Fibroblast of skin of right quadriceps (primary cell): ENCODE measurements at places on chromosomes 1 and 21.

DNA sequence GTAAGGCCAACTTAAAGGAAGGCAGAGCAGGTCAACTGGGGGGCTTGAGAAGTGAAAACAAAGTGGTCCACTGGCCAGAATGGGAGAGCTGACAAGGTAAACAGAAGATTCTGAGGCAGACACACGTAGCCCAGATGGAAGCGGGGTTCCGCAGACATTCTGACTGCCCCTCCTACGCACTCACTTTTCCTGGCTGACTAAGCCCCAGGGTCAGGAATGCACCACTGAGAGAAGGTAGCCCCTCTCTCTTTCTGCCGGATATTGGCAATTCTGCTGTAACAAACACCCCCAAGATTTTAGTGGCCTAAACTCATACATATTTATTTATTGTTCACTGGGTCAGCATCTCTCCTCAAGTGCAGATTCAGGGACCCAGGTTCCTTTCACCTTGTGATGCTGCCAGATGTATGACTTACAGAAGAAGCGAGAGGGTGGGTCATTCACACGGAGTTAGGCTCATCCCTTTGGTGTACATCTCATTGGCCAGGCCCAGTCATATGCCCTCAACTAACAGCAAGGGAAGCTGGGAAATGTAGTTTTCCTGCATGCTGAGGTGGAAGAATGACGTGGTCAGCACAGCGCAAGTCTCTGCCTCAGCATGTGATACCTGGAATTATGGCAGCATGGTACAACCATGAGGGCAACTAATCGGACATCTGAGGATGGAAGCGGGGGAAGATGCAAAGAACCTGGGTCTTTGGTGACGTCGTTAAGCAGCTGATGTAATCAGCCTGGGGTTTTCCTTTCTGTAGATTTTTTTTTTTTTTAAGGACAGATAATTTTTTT, 43.4 kb upstream of the MRPS6 start:
- DNase-seq = peak; percentile 77

DNA sequence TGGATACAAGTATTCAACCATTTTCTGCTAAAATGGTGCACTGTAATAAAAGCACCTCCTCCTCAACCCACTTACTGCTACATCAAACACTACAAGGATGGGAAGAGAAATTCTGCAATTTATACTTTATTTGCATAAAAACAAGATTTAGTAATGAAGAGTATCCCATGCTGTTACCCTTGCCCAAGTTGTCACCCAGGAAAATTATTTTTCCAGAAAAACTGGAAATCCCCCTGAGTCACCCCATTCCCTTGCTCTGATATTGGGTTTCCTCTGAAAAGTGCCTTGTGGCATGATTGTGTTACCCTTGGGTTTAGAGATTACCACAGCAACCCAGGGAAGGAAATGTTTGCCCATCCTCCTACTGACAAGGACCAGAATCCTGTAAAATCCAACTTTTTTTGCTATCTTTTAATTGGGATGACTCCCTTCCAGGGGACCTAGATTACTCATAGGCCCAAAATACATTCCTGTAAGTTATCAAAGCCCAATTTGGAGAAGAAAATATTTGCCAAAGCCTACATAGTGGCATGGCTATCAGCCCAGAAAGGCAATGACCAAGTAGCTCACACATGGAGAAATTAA, 16.5 kb upstream of the ZC3H11B start:
- DNase-seq = peak; percentile 9

DNA sequence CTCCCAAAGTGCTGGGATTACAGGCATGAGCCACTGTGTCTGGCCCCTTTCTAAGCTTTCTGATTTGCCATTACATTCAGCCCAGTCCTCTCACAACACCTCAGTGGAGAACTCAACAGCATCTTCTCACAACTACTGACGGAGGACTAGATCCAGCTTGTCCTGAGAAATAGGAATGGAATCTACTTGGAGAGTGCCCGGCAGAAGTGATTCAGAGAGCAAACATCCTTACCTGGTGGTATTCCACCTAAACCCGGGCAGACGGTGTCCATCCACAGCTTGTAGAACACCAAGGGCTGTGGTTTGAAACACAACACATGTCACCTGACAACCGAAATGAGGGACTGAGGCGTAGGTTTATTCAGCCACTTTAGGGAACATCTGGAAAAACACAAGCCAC, 28.8 kb upstream of the CCSAP start:
- no peak for DNase-seq

DNA sequence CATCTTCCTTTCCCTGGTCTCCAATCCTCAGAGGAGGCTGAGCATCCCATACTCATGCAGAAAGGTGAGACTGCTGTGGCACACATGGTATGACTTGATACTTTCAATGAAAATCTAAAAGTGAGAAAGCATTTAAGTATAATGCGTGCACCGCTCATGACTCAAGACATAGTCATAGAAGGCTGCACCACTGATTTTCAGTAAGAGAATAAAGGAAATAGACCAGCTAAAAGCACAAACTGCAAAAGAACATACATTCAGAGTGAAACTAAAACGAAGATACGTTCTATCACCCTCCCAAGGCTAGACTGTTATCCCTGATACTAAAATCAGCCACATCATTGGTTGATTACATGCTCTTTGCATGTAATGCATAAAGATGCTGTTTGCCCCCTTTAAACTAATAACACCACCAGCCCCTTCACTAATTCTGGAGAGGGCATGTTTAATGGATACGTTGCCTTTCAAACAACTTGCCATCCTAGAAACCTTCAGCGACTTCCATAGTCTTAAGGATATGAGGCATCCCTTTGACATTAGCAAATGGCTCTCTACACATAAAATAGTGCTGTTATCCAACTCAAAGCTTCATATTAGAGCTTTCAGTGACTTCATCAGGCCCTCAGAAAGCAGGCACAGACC, 2.1 kb downstream of the PLD5 start:
- DNase-seq = no peak

GRCh38 chr1:63698001-63698838, 75.6 kb upstream of the ROR1 start:
- no peak for DNase-seq

DNA sequence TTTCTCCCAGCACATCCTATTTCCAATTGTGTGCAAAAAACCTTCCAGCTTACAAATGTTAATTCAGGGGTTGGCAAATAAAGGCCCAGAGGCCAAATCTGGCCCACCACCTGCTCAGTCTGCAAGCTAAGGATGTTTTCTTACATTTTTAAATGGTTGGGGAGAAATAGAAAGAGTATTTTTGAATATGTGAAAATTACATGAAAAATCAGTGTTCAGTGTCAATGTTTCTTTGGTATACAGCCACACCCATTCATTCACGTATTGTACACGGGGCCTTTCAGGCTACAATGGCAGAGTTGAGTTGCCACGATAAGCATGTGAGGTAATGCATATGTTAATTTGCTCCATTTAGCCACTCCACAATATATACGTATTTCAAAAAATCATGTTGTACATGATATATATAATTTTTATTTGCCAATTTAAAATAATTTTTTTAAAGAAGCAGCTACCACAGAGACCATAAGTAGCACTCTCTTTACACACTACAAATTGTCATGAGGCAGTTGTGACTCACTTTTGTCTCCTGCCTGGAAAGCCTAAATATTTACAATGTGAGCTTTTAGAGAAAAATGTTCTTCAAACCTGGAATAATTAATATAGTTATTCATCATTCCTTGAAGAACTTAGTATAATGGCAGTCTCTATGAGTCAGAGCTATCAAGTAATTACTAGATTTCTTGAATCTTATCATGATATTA, 189.6 kb downstream of the SMYD3 start:
- peak; percentile 74 for DNase-seq

DNA sequence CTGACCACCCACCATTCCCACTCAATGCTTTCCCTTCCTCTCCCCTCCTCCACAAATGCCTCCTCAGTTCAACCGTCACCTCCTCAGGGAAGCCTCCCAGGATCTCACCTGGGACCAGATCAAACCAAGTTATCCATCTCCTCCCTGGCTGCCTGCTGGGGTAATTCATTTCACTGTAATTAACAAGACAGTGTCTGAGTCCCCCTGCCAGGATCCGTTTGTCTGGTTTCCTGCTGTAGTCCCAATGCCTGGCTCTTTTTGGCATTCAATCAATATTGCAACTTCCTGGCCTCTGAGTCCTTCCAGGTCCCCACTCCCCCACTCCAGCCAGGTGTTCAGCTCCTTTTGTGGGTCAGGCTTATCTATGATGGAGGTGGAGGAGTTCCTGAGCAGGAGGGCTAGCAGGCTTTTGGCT, 687.7 kb downstream of the PTPRU start:
- no peak for DNase-seq

DNA sequence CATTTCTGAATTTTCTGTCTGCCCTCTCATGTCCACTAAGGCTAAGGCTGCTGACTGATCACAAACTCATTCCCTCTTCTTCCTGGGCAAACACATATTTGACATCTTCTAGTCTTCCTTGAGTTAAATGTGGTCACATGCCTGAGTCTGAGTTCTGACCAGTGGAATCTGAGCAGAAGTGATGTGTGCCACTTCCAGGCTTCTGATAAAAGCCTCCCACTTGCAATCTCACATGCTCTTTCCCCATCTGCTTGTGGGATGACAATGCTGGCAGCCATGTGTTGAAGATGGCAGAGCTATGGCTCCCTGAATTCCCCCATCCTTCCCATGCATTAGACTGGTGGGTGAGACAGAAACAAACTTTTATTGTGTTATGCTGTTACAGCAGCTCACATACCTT, 149.9 kb upstream of the ZNF648 start:
- DNase-seq = no peak

DNA sequence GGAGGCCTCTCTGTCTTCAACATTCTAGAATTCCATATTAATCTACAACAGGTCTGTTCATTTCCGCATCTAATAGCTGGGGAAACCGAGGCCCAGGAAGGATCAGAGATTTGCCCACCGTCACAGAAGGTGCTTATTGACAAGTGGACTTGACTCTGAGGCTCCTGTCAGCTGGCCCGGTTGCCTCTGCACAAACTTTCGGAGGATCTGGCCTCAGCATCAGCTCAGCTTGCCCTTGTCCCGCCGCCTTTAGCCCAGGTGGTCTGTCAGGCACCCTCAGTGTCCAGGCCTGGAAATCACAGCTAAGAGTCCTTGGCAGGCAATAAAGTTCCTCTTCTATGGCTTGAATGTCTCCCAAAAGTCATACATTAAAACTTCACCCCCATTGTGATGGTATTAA, 8.2 kb upstream of the RUNX3 start:
- no peak for DNase-seq

- DNase-seq = no peak
Measured at GRCh38 chr1:36067871-36068270, 16.0 kb upstream of the TEKT2 start.

DNA sequence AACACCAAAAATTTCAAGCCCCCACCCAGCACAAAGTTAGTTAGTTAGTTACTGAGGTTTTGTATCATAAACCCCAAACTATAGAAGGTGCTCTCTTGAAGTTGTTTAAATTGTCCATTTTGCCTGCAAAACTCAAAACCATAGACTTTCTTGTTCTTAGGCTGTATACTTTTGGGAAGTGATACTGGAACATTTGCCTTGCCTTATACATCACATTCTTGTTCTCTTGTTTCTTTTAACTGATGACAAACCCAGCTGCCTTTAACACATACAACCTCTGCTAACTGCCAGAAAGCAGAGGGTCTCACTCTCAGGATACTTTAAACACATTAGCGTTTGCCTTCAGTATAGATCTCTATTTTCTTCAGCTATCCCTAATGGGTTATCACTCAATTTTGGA, 570.5 kb downstream of the MRPL39 start:
- no peak for DNase-seq

DNA sequence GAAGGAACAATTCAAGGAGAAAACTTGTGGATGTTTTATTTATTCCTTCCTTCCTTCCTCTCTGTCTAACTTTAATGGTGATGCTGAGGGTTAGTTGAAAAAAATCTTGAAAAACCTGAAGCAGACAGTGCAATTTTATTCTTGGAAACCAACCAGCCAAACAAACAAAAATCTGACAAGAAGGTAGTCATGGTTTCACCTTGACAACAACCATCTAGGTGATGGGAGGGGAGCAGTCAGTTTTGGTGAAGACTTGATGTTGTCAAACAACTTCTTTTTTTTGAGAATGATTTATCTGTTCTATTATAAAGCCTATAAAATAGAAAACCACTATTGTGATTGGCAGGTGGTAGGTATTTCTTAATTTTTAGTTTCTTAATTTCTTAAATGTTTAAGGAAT, 92.4 kb upstream of the GPR88 start:
- DNase-seq = no peak

DNA sequence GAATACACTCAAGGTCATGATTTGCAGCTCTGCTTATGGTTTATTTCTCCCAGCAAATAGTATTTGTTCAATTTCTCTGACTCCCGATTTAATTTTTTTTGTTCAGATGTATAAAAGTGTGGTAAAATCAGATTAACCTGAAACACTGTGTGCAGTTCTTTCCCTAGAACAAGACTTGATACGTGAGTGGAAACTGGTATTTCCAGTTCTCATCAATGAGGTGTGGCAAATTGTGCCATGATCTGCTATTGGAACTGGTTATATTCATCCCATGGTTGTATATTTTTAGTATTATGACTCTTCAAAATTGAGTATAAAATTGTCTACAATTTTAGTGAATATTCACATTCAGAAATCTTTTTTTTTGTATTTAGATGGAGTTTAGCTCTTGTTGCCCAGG, 76.8 kb upstream of the IVNS1ABP start:
- DNase-seq = no peak

DNA sequence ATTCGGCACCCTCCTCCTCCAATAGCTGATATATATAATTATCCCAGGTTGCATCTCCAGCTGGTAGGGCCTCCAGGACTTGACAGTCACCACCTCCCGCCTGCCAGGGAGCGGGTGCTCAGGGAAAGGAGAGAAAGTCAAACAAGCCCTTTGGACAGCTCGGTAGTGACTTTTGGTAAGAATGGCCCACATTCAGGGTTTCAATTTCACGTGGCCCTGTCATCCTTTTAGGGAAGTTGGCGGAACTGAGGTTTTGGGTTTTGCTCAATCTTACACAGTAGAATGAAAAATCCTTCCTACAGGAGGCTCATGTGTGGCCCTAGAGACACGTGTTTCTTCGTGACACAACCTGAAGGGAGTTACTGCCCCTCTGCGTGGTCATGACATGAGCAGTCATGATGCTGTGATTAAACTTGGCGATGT, 44.2 kb downstream of the CAPN8 start:
- no peak for DNase-seq

GRCh38 chr1:24295535-24295934, 23.6 kb upstream of the GRHL3 start:
- DNase-seq = no peak

DNA sequence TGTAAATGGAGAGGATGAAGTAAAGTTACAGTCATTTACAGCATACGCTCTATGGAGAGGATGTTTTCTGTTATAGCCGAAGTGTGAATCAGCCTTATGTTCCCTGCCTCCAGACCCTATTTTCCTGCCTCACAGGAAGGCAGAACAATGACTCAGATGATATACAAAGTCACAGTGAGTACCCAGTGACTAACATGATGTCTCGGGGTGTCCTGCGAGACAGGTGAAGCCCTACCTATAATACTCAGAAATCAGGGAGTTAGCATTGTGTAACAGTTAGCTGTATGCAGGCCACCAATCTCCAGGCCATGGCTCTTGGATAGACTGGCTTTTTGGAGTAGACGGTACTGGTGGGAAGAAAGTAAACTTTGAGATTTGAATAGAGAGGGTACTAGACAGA, 55.6 kb upstream of the FBXO28 start:
- DNase-seq = peak; percentile 58

- DNase-seq = no peak
Measured at GRCh38 chr1:72634946-72635345, 352.6 kb upstream of the NEGR1 start.

- no peak for DNase-seq
Measured at GRCh38 chr1:164366014-164366413, 193.0 kb upstream of the PBX1 start.
